Activated CD4-positive, alpha-beta T cell treated with anti-CD3 and anti-CD28 coated beads for 24 hours (primary cell): ENCODE measurements at places on chromosomes 3 and 15.

DNA sequence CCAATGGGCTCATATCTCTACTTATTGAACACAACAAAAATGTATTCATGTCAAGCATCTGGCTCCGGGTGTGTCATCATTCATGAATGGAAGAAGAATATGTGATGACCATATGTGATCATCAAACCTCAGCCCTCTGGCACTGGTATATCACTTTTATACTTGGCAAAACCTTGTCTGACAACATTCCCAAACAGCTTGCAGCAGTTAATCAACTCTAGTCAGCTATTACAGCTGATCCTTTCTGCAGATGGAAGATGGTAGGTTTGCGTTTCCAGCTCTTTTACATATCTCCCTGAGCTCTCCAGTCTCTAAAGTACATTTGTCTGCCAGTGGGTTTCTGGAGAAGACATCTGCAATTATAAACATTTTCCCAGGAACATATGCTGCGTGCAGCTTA lies 6.6 kb downstream of the PLSCR5 start:
- DNase-seq: no peak

DNA sequence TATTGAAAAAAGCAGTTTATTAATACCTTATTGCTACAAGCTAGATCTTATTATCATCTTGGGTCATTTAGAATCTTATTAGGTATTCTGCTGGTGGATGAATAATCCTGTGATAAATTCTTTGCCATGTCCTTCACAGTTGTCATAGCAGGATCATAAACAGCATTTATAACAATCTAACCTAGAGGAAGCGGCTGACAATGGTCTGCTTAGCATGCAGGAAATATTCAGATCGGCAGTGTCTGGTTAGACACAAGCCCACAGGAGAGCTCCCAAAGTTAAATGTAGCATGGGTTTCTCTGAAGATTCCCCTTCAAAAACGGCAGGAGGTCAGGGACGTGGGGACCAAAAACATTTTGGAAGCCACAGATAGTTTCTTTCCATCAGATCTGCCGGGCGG lies 179.3 kb downstream of the FOXB1 start:
- DNase-seq: no peak

DNA sequence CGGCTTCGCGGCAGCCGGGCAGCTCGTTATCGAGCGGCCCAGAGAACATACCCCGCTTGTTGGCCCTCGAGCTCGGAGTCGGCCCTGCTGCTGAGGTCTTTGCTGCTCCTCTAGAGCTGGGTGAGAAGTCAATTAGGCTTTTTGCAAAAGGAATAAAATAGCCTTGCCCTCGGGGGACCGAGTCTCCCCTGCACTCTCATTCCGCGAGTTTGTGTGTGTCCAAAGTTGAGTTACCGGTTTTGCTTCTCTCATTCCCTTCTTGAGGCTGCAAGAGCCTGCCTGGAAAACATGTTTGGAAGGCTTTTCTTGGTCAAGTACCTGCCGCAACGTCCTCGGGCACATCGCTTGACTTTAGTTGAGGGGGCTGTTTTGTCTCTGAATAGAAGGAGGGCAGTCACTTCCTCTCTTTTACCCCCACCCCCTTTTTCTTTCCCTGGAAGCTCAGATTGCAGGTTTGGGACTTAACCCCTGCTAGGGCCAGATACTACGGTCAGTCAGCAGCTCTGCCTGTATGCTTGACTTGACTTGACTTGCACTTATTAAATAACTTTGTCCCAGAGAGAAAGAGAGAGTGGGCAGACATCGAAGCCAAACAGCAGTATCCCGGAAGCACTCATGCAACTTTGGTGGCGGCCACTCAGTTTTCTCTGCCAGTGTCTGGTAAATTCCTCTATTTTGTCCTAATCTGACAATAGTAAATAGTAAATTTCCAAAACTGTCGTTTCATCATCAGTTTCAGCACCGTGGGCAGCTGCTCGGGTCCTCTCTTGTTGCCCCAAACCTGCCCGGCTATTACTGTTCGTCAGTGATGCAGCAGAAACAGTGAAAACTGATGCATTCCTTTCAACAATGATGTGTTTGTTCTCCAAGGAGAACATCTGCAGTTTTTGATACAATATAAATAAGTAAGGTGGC lies 609 bp downstream of the RNF13 start:
- no peak for DNase-seq

GRCh38 chr3:63400246-63400860 lies 122.2 kb downstream of the SYNPR start:
- DNase-seq: no peak

- no peak for DNase-seq
Observed at GRCh38 chr3:142808103-142808917, 80.6 kb downstream of the PCOLCE2 start.

DNA sequence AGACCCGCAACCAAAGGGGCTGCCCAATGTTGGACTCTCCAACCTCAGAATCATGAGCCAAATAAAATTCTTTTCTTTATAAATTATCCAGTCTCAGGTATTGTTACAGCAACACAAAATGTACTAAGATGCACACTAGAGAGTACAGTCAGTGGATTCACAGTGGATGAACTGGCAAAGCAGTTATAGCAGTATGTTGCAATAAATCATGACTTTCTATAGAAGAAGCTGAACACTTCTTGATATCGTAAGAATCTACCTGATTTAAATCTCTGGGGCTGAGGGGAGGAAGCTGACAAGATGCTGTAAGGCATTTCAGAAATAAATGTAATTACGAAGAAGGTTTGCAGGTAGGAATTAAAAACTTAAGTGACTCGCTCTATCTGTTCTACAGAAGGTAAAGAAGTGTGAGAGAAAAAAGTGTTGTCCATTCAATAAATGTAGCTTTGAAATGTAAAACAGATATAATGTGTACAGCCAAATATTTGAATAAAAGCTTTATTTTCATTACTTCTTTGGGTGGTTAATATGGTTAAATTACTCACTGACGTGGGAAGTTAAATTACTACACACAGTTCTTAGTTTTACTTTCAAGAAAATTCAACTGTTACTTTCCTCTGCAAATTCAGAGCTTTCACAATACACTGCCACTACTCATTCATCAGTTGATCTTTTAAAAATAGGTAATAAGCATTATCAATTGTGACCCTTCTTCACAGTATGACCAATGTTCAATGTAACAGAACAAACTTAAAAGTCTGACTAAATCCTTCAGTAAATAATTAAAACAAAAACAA lies 439.1 kb downstream of the SHQ1 start:
- DNase-seq: no peak

DNA sequence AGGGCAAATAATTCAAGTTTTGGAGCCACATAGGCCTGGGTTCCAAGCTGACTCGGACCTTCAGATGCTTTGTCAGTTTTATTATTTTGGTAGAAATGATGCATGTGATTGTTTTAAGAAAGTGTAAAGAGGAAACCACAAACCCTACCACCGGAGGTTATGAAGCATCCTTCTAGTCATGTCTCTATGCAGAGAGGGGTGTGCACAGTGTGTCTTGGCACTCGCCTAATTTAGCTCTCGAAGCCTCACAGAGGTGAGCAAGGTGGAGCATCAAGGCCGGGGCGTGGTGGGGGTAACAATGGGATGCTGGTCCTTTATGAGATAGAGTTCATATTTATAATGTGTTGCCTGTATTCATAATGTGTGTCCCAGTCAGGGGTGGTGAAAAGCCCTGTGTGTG lies 63.7 kb upstream of the SMAD6 start:
- DNase-seq: no peak

DNA sequence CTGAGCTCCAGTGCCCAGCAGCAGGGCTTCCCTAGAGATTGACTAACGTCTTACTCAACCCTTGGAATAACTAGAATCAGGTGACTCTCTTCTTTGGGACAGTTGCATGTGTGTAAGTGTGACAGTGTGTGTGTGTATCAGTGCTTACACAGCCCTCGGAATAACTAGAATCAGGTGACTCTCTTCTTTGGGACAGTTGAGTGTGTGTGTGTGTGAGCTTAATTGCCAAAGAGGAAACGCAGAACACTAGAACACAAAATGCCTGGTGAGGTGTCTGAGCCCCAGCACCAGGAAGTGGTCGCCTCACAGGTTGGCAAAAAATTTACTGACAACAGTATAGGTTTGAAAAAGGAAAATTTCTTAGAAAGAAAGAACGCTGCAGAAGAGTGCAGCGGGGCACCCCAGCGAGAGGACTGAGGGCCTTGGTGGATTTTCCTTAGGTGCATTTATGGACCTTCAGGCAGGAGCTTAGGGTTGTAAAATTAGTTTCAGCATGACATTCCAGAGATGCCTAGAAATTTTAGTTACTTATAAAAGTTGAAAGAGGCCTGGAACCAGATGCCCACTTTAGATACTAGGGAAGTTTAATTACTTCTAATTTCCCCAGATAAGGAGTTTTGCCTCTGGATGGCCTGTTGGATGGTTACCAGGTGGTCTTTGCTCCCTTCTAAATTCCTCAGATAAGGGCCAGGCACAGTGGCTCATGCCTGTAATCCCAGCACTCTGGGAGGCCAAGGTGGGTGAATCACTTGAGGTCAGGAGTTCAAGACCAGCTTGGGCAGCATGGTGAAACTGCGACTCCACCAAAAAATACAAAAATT lies 3.7 kb upstream of the WDR82 start:
- DNase-seq: no peak

GRCh38 chr15:75454471-75455378 lies 3.2 kb upstream of the SIN3A start:
- peak; percentile 67 for DNase-seq

GRCh38 chr3:94004301-94004910 lies 24.0 kb downstream of the STX19 start:
- DNase-seq: no peak

DNA sequence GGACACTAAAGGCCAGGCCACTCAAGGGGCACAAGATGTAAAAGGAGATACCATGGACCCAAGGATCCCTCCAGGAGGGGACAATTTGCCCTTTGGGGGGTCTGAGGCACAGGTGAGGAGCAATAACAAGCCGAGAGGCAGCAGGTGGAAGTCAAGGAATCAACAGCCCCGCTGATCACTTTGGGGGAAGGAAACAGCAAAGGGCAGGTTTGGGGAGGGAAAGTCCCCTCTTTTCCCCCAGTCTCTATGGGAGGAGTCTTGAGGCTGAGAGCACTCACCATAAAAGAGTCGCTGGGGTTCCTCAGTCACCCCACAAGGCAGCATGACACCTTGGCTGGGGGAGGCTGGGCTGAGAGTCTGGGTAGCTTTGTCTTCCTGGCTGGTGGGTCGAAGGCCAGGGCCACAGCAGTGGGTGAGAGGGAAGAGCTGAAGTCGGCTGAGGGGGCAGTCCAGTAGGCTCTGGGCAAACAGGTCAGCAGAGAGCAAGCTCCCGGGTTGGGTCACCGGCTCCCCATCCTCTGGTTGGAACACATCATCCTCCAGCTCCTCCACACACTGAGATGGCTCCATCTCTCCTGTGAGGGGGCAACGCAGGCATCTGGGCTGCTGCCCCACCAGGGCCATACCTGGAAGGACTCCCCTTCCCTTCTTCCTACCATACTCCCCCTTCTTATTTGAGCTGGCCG lies 3.0 kb downstream of the BMF start:
- DNase-seq: no peak

GRCh38 chr3:111027868-111028267 lies 43.7 kb upstream of the NECTIN3 start:
- DNase-seq: no peak

DNA sequence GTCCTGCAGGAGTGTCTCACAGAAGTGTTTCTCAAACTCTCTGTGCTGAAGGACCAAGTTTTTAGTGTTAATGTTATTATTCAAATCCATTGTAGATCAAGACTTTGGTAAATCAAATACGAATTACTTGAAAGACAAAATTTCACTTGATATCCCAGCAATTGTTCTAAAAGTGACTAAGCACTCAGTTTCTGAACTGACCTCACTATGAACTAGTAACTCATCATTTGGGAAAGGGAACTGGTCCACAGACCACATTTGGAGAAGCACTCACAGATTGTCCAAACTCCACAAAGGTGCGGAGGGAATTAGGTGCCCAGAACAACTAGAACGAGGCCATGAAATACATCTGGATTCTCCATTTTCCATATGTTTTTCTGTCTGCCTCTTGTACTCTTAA lies 25.6 kb downstream of the FAM43A start:
- DNase-seq: no peak

DNA sequence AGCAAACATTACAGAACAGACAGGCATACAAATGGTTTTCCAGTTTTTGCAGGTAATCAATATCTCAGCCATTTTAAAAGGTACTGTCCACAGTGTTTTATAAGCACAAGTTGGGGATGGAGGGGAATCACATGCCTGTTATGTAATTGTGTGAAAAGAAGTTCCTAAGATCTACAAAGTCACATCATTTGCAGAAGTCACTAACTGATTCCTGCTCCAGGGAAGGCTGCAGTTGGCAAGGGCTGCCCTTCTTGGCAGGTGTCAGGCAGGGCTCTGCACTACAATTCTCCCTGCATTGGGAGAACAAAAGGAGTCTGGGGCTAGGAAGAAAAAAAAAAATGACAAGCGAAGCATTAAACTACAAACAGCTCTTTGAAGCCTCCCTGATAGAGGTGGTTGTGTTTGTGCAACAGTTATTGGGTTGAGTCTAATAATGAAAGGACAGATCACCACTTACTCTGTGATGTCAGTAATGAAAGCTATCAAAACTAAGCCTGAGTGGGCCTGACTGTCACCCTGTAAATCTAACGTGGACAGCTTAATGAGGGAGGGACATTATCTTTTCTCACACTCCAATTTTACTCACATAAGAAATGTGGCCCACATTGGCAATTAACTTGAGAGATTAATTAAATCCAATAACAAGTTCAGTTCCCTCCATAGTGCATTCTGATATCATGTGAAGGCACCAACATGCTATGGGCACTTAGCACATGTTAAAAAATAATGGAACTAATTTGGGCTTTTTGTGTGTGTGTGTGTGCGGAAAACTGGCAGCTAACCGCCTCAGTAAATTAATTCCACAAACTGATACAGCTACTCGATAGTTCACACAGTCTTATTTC lies 242.9 kb downstream of the FHIT start:
- DNase-seq: no peak

DNA sequence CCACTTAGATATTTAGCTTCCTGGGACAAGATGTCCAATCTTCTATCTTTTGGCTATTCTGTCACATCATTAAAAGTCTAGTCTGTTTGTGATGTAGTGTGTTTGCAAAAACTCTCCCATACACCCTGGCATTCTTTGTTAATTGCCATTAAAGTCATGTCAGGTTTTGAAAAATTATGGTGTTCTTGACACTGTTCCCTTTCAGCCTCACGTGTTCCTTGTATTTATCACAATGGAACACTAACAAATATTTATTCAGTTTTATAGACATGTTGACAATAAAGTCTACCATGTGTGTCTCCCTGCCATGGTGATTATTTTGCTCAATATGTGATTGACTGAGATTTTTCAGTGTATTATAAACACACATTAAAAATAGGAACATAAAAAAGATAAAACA lies 9.4 kb upstream of the CACNA1D start:
- DNase-seq: no peak

- no peak for DNase-seq
Observed at GRCh38 chr3:173839859-173840258, 442.3 kb downstream of the NLGN1 start.

DNA sequence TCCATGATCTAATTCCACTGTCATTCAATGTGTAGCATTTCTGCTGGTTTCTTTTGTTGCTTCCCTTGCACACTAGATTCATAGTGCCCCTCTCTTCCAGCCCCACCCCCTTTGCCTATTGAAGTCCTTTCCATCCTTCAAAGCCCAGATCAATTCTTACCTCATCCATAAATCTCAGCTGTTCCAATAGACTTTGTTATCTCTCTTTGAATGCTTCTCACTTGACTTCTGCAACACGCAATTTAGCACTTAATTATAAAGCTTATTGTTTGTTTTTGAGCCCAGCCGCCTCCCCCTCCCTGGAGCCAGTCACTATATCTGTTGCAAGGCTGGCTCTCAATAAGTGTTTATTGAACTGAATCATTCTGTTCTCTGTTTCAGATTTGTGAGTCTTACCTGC lies 174.6 kb upstream of the TBL1XR1 start:
- no peak for DNase-seq

- DNase-seq: no peak
Observed at GRCh38 chr3:51673802-51674654, 3.0 kb downstream of the TEX264 start.

- no peak for DNase-seq
Observed at GRCh38 chr15:43520138-43520537, 2.7 kb downstream of the MAP1A start.
